ENCODE measurements at places on chromosomes 7 and 10.

GRCh38 chr7:77433901-77434300 is 17.8 kb upstream of the GSAP start:
- no peaks in the 10 kb centered on the region for H3K36me3 ChIP-seq
- H3K4me3 ChIP-seq: no peak overlapping the region
- H3K27me3 ChIP-seq: no peaks in the 10 kb centered on the region
- H3K27ac ChIP-seq: no peak overlapping the region
- no peak for DNase-seq

- peaks cover 13% of the 10 kb centered on the region for H3K36me3 ChIP-seq
- peak overlapping the region; percentile 96 for H3K4me3 ChIP-seq
- peak overlapping the region; percentile 95 for H3K27ac ChIP-seq
- peaks cover 19% of the 10 kb centered on the region for H3K4me1 ChIP-seq
These were observed 657 bp downstream of the CDNF start for GRCh38 chr10:14837003-14837756.

GRCh38 chr7:36217211-36217960 is 64.3 kb downstream of the EEPD1 start:
- H3K4me1 ChIP-seq: peaks cover 3% of the 10 kb centered on the region
- no peak overlapping the region for H3K27ac ChIP-seq
- H3K27me3 ChIP-seq: no peaks in the 10 kb centered on the region
- no peaks in the 10 kb centered on the region for H3K36me3 ChIP-seq
- H3K4me3 ChIP-seq: no peak overlapping the region
- DNase-seq: peak; percentile 21

DNA sequence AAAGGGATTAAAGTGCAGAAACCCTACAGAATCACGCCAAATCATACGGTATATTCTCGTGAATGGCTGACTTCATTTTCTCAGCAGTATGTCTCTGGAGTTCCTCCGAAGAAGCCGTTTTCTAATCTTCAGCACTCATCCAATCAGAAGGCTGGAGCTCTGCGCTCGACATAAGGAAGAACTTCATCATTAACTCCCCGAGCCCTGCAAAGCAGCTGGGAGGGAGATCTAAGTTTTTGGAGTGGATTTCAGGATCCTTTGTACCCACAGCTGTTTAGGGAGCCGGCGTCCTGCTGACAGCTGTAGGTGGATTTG is 40.7 kb upstream of the SDK1 start:
- DNase-seq: no peak
- peaks cover 4% of the 10 kb centered on the region for H3K27me3 ChIP-seq
- H3K4me3 ChIP-seq: peak overlapping the region; percentile 34
- H3K4me1 ChIP-seq: peaks cover 2% of the 10 kb centered on the region
- H3K36me3 ChIP-seq: no peaks in the 10 kb centered on the region

GRCh38 chr10:93752761-93753160 is 5.0 kb upstream of the LGI1 start:
- H3K4me3 ChIP-seq: no peak overlapping the region
- H3K27me3 ChIP-seq: no peaks in the 10 kb centered on the region
- H3K36me3 ChIP-seq: no peaks in the 10 kb centered on the region

DNA sequence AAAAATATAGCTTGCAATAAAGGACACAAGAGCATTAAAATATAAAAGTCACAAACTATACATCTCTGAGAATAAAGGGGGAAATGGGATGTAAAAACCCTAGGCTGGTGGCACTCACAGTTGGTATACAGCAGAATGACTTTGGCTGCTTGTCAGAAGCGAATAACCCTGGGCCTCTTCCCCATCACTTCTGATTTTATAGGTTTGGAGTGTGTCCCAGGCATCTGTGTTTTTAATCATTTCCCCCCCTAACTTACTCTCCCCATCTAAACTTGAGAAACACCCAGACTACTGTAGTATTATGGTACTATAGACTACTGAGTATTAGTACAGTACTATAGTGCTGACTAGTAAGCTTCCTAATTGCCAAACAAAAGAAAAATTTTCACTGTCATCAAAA is 1.8 kb upstream of the RPA3 start:
- no peaks in the 10 kb centered on the region for H3K27me3 ChIP-seq
- H3K36me3 ChIP-seq: no peaks in the 10 kb centered on the region
- H3K27ac ChIP-seq: peak overlapping the region; percentile 12
- peaks cover 13% of the 10 kb centered on the region for H3K4me1 ChIP-seq
- no peak for DNase-seq
- no peak overlapping the region for H3K4me3 ChIP-seq

- peak within 1 kb of the TSS; percentile 48 for H3K27ac ChIP-seq
- peak; percentile 82 for DNase-seq
- peaks cover 38% of the 10 kb centered on the region for H3K4me1 ChIP-seq
- peaks cover 46% of the 10 kb centered on the region for H3K27me3 ChIP-seq
- H3K36me3 ChIP-seq: no peaks in the 10 kb centered on the region
These were observed at the start of gene CXCL12 for GRCh38 chr10:44385026-44385695. Gene CXCL12, minus strand, starts transcription at chr10:44385097. Its CDS starts 92 bp downstream, at chr10:44385005.

DNA sequence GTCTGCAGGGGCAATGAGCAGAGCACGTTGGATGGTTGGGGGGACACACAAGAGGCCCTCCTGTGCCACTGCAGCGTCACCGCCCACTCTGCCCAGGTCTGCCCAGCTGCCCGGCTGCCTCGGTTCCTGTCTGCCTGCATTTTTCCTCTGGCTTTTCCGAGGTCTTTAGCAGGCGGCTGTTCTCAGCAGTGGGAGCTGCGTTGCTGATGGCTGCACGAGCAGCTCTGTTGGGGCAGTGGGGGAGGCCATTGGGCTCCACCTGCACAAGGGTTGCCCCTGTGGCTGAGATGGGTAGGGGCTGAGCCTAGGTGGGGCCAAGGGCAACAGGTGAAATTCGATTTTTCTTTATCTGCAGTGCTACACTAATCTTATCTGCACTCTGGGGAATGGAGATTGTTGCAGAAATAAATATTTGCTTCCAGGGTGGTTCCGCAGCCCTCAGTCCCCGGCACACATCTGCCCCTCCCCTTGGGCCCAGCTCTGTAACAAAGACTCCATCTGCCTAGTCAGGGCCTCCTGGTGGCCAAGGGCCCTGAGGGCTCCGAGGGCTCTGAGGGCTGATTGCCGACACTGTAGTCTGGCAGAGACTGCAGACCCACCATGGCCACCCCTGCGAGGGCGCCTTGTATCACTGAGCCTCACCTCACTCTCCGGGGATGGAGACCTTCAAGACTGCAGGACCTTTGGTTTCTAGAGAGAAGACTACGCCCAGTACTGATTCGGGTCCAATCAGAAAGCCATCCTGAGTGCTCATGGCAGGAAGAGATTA is 141.7 kb upstream of the SHH start:
- no peaks in the 10 kb centered on the region for H3K4me1 ChIP-seq
- no peaks in the 10 kb centered on the region for H3K36me3 ChIP-seq
- H3K27me3 ChIP-seq: no peaks in the 10 kb centered on the region
- no peak overlapping the region for H3K4me3 ChIP-seq
- DNase-seq: no peak

DNA sequence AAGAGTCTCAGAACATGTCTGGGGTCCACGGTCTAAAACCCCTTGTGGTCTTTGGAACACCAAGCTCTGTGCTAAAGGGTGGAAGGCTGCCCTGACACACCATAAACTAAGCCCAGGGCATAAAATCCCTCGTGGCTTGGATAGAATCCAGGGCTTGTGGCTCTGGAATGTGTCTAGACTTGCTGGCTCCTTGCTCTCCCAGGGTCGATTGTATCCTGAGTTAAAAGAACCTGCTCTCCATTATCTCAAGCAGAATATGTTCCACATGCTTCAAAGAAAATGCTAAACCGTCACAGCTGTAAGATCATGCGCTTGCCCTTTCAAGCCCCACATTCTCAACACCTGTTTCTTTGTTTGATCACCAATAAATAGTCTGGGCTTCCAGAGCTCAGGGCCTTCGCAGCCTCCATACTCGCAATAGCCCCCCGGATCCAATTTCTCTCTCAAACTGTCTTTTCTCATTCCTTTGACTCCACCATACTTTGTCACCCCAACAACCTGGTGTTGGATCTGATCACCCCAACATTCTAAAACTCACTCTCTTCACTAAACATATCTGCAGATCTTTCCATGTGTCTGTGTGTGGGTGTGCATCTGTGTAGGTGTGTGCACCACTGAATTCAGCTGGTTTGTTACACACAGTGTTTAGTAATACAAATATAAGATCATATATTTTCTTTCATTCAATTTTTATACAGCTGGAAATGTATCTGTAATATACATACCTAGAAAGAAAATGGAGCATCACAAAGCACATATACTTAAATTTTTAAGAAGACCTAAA is 238.5 kb downstream of the ZMYND11 start:
- H3K4me3 ChIP-seq: no peak overlapping the region
- DNase-seq: no peak

- no peak overlapping the region for H3K4me3 ChIP-seq
- DNase-seq: no peak
- H3K36me3 ChIP-seq: no peaks in the 10 kb centered on the region
- peaks cover 31% of the 10 kb centered on the region for H3K4me1 ChIP-seq
These were observed 11.0 kb downstream of the DLG5 start for GRCh38 chr10:77915319-77916105.

DNA sequence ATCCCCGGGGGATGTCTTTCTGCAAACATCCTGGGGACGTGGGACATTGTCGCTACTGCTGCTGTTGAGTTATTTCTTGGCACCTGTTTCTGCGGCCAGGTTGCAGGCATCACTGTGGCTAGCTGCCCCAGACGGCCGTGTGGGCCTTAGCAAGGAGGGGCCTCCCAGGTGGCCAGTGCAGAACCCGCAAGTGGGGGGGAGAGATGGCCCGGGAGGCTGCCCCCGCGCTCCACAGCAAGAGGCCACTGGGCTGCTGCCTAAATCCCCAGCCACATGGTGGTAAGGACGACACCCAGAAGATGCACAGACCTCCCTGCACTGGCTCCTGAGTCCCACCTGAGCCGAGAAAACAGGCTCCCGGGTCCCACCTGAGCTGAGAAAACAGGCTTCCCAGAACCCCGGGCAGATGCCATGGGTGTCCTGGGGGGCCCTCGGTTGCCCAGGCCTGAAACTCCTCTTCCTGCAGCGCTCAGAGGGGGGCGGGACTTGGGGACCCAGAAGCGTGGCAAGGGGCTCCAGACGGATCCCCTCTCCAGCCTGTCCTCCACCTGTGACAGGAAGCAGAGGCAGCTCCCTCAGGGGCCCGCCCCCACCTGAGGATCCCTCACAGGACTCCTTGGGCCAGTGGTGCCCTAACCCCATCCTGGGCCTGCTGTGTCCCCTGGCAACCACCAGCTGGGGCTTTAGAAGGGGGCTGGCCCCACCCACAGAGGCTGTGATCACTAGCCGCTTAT is 952 bp upstream of the MAFK start:
- peaks cover 46% of the 10 kb centered on the region for H3K4me1 ChIP-seq
- H3K27me3 ChIP-seq: no peaks in the 10 kb centered on the region
- H3K36me3 ChIP-seq: no peaks in the 10 kb centered on the region
- H3K27ac ChIP-seq: no peak overlapping the region

DNA sequence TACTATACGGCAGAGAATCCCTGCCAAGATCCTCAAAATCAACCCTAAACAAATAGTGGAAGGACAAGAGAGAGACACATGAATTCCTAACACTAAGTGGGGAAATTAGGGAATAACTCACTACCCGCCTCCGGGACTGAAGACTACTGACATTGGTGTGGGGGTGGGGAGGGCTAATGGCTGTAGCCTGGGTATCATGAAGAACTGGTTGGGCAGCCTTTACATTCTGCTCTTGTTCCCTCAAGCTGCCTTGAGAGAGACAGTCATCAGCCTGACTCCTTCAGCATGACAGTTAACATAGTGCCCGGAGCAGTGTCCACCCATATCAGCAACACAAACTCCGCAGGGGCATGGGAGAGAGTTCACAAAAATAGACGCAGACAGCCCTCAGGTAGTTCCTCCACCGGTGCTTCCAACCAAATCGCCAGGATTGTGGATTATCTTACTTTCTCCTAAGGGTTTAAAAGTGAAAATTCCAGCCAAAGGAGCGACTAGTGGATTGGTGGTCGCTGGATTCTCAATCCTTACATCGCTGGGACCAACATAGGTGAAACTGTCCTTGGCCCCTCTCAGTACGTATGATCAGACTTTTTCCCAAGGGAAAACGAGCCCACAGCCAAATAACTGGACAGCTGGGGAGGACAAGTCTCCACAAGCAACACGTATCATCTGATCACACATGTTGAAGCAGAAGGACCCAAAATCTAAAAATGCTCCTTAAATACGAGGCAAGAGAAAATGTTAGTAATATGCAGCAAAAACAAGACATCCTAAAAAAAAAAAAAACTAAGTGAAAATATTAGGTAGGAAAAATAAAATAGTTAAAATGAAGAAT is 22.6 kb downstream of the TMEM254 start:
- H3K4me3 ChIP-seq: peak overlapping the region; percentile 7
- H3K36me3 ChIP-seq: no peaks in the 10 kb centered on the region
- H3K27ac ChIP-seq: no peak overlapping the region
- H3K4me1 ChIP-seq: peaks cover 21% of the 10 kb centered on the region
- no peak for DNase-seq

DNA sequence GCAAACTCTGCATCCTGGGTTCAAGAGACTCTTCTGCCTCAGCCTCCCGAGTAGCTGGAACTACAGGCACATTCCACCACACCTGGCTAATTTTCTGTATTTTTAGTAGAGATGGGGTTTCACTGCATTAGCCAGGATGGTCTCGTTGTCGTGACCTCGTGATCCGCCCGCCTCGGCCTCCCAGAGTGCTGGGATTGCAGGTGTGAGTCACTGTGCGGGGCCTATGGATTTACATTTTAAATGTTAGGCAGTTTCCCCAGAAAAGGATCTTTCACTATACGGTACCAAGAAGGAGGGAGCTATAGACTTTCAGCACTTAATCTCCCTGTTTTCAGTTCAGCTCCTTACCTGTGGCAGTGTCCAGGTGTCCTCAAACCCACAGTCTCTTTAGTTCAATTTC is 50.8 kb downstream of the SIRT1 start:
- H3K4me3 ChIP-seq: no peak overlapping the region
- H3K27me3 ChIP-seq: no peaks in the 10 kb centered on the region
- H3K27ac ChIP-seq: no peak overlapping the region
- no peak for DNase-seq
- H3K4me1 ChIP-seq: no peaks in the 10 kb centered on the region

Measured in suprapubic skin (tissue), 4 donors.